AG04450 (cell line): ENCODE measurements at places on chromosomes 7 and 10. TPM values are rescaled to one million over a fixed set of nuclear protein-coding genes. Genes with fewer than 3 reads are reported as not detected.

Gene SEMA3D
- 5.7 and 7.4 TPM in 2 replicates for polyA plus RNA-seq

Gene OGDHL
- 0.19 and 0.20 TPM in 2 replicates for polyA plus RNA-seq

Gene ELN
- 2.1 and 2.8 TPM in 2 replicates for polyA plus RNA-seq

Gene ITPRIP
- polyA plus RNA-seq: 18.8 and 22.9 TPM in 2 replicates

Gene IQUB
- polyA plus RNA-seq: 0.06 and 0.15 TPM in 2 replicates

Gene PRKAR2B
- 9.1 and 13.0 TPM in 2 replicates for polyA plus RNA-seq

Gene CUZD1
- 0.96 and 1.5 TPM in 2 replicates for polyA plus RNA-seq

Gene CCDC7
- polyA plus RNA-seq: 1.1 and 1.9 TPM in 2 replicates

Gene AGBL3
- 0.32 and 0.38 TPM in 2 replicates for polyA plus RNA-seq

Gene FZD8
- polyA plus RNA-seq: 0.52 and 0.55 TPM in 2 replicates

Gene ZC3HAV1L
- polyA plus RNA-seq: 9.9 and 10.0 TPM in 2 replicates

Gene GIMAP6
- polyA plus RNA-seq: not detected in 2 replicates

Gene OR9A2
- polyA plus RNA-seq: not detected in 2 replicates

Gene CDHR3
- polyA plus RNA-seq: 1.9 TPM in 2 replicates

DNA sequence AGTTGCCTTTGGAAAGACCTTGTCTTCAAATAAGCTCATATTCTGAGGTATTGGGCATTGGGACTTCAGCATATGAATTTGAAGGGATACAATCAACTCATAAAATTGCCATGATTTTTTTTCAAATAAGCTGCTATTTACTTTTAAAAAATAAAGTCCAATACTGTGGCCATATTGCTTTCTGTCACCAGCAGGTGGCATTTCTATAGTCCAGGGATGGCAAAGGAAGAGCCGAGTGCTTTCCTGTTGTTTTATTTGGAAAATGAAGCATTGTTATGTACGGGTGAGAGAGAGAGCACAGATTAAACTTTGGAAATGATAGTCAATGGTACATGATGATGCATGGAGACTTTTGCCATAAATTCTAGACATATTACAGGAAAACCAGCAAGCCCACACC lies 104.1 kb upstream of the DPP6 start:
- no peak for DNase-seq

GRCh38 chr10:44981172-44982113 lies 2.8 kb upstream of the DEPP1 start:
- DNase-seq: peak; percentile 58

DNA sequence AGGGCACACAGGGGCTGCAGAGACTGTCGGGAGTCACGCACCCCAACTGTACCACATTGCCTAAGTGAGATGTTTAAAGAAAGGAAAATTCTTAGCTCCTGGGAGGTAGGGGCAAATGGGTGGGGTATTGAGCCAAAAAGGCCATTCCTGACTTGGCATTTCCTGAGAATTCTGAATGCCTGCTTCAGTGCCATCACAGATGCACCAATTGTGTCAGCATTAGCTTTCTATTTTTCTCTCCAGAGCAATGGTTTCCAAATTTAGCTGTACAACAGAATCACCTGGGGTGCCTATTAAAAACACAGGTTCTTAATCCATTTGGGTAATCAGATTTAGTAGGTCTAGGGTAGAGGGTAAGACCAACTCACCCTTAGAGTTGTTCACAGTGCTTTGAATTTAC lies 43.1 kb downstream of the LSMEM1 start:
- no peak for DNase-seq

DNA sequence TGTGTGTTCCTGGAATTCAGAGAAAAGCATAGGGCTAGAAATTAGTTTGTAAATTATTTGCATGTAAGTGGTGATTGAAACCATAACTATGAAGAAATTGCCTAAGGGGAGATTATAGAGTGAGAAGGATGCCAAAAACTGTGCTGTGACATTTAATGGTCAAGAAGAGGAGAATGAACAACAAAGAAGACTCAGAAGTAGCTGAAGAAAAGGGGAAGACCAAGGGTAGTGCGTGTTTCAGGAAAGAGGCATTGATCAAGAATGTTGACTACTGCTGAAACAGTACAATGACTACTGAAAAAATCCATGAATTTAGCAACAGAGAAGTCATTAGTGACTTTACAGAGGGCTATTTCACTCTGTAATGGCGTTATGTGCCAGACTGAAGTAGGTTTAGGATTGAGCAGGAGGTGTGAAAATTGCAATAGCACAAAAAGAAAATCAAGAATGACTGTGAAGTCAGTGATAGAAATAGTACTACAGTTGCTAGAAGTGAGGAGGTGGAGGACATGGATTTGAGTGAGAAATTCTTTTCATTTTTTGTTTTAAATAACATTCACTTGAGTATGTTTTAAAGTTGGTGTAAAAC lies 28.9 kb upstream of the SAMD9L start:
- DNase-seq: no peak

DNA sequence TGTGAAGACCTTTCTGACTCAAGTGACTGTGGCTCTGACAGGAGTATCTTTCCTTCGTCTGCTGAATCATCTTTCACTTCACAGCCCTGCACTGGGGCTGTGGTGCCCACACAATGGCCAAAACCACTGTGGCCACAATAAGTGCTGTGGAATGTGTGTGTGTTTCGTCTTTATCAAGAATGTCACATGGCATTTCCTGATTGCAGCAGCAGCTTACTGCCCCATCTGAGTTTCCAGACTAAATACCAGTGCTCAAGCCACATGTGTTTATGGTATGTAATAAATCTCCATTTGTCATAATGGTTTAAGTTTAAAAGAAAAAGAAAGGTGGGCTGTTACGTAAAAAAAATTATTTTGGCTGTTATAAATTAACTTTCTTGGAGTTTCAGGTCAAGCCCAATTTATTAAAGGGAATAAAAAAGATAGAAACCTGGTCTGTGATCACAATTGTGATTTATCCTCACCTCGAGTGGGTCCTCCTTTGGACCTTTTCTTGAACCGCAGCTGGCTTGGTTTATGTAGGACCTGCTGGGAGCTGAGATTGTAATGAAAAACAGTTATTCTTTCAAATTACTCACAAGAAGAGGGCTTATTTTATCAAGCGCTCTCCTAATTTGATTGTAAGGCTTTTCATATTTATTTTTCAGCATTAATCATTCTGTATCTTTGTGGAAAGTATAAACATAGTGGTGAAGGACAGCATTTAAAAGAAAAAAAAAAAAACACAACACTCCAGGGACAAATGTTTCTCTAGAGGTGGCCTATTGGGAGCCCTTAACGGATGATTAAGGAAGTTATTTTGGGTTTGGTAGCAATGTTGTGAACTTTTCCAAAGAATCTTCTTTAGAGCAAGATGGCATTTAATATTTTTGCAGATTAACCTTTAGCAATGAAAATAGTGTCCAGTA lies 116.2 kb downstream of the LRMDA start:
- no peak for DNase-seq

DNA sequence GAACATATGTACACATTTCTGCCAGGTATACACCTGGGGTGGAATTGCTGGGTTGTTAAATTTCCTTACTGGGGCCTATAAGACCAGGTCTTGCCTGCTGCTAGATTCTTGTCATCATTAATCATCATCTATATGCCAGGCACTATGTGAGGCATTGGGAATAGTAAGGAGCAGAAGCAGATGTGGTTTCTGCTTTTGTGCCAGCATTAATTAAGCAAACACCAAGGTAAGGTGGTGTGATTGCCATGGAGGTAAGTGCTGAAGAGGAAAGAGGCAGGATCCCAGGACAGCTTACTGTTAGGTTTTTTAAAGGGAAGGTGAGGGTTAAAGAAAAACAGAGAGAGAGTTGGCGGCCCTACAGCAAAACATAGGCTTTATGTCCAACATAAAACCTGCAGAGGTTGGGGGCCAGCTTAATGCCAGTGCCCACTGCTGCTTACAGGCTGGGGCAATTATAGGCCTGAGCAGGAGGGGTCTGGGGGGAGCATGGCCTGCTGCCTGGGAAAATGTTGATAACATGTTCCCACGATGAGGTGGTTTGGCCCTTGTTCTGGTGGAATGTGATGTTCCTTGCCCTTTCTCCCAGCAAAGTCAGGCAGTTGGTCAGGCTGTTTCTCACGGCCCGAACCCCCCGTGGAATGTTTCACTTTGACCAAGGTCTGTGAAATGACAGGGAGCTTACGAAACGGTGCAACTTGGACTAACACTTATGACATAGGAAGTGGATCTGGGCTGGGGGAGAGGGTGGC lies 93.9 kb downstream of the RBM20 start:
- DNase-seq: peak; percentile 13

GRCh38 chr10:57716884-57717283 lies 550.8 kb downstream of the IPMK start:
- DNase-seq: no peak

GRCh38 chr7:43394441-43395130 lies 188.3 kb upstream of the STK17A start:
- no peak for DNase-seq

DNA sequence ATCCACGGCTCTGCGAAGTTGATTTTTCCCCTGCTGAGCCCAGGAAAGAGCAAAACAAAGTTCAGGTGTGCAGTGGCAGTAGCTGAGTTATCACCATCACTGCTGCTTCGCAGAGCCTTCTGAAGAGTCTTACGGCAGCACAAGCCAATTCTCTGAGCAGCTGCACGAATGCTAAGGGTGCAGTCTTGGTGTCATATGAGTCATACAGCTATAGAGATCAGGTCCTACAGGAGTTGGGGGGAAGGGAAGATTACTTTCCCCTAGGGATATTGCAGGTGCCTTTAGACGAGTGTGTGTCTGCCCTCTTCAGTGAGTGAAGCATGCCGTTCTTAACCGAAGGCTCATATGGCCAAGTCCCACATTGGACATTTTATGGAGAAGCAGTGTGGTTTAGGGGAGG lies 227.8 kb downstream of the CELF2 start:
- DNase-seq: no peak

- DNase-seq: no peak
These were observed 89.2 kb downstream of the CXCL12 start for GRCh38 chr10:44295644-44296241.

DNA sequence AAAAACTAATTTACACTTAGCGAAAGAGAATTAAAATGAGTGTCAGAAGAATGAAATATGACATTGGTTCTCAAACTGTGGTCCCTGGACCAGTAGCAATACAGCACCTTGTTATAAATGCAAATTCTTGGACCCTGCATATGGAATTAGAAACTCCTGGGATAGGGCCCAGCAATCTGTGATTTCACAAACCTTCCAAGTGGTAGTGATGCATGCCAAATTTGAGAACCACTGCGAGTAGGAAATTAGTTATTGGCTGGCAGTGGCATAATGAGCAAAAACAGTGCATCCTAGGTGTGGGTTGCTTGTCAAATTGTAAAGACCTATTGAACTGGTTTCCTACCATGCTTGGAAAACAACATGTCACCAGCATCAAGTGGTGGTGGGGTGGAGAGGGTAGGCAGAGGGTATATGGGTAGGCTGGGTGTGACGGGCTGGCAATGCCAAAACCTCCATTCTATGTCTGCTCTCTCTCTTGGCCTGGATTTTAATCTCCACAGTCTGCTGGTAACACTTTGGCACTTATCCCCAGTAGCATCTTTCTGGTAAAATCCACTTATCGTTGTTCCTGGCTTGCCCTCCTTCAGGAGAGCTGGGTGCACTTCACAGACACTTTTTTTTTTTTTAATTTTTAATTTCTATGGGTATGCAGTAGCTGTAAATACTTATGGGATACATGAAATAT lies 50.0 kb downstream of the ZNF22 start:
- no peak for DNase-seq

GRCh38 chr7:4033996-4034395 lies 648.1 kb upstream of the FOXK1 start:
- no peak for DNase-seq

GRCh38 chr7:3103614-3104398 lies 60.1 kb upstream of the CARD11 start:
- no peak for DNase-seq

DNA sequence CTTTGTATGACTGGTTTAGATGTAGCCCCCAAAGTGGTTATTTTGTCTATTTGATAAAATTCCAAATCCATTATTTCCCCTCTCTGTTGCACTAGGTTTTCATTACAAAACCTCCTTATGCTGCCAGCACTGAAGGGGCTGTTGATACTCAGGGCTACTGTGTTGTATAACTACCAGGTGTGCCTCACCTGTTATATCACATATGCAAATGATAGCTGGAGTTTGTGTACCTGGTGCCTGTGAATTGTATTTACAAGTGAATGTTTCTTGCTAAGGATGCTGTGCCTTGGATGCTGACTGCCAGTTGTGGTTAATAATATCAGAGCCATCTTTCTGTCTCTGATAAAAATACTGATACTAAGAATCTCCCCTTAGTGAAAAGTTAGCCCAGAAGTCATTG lies 84.8 kb upstream of the CCDC6 start:
- no peak for DNase-seq

- no peak for DNase-seq
These were observed 194.0 kb downstream of the CFTR start for GRCh38 chr7:117673839-117674238.

DNA sequence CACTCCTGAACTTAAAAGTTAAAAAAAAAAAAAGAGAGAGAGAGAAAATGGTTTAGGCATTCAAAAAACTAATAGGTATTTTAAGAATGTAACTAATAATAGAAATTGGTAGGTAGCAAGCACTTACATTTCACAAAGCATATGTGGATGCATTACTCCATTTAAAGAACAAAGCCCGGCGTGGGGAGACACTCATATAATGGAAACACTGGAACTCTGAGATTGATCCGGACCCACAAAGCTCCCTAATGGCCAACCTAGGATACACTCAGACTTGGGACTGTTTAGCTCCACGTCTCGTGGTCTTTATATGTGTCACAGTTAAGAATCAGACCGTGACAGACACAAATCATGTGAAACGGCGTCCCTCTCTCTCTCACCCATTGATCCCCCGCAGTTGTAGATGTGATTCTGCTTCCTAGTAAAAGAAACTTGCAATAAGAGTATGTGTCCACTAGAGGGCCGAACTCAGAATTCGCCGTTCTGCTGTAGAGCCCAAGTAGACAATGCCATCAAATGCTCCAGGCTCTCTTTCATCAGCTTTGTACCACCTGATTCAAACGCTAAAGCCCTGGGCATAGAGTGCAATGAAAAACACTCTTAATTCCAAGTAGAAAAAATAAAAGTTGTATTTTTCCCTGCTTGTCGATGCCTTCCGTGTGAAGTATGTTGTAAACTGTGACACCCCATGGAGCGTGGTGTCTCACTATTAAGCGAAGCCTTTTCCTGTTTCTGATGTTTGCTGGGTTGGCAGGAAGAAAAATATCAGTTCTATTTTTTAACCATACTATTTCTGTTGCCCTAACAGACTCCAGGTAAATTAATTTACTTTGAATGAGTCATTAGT lies 429.0 kb upstream of the MTPN start:
- DNase-seq: peak; percentile 36

DNA sequence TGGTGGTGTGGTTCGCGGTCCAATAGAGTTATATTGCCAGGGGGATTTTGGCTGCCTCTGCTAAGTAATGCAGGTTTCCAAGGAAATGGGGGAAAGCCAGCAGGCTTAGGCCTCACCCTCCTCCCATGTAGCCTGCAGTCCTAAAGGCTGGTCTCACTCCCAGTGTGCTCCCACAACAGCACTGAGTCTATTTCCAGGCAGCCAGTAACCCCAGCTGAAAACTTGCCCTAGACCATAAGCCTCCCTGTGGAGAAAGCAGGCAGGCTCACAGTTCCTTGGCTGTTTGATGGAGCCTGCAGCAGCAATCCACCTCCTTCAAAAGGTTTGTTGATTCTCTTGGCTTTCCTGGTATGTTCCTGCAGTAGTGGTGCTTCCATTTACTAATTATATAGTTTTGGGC lies 220.0 kb upstream of the ZNF804B start:
- no peak for DNase-seq

- no peak for DNase-seq
These were observed 62.9 kb upstream of the VKORC1L1 start for GRCh38 chr7:65809982-65810288.

- DNase-seq: no peak
These were observed 27.0 kb downstream of the PAPOLB start for GRCh38 chr7:4834601-4835397.

- DNase-seq: no peak
These were observed 103.3 kb downstream of the GRB10 start for GRCh38 chr7:50679218-50680007.

GRCh38 chr10:93827056-93827804 lies 66.5 kb upstream of the SLC35G1 start:
- DNase-seq: no peak
